ENCODE measurements at places on chromosomes 16 and 17.
A peak's percentile ranks its signal among the peaks of the same experiment; 100 is the strongest.

- DNase-seq = no peak
These were observed 44.9 kb downstream of the ABCA5 start for GRCh38 chr17:69282002-69282401.

GRCh38 chr16:87525352-87525751, 32.5 kb upstream of the ZCCHC14 start:
- DNase-seq = no peak

GRCh38 chr17:78992542-78993212, 13.0 kb upstream of the LGALS3BP start:
- DNase-seq = no peak

DNA sequence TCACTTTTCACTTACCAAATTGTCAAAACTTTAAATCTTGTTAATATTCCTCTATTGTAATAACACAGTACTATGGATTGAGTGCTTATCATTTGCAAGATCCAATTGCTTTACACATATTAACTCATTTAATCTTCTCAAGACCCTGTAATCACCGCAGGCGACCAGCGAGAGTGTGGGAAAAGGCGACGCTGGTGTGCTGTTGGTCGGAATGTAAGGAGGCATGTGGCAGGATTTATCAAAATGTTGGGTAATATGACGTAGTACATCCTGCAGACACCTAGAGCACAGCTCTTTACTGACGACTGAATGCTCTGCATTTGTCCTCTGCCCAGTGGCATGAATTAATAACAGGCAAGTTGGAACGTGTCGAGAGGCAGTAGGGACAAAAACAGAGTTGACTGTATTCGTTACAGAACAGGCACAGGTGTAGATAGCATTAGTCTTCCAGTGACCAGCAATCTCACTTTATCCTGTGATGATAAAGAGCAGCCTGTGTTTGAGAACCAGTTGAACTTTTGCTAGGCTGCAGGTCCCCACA, 80.3 kb downstream of the TNRC6C start:
- DNase-seq = no peak

DNA sequence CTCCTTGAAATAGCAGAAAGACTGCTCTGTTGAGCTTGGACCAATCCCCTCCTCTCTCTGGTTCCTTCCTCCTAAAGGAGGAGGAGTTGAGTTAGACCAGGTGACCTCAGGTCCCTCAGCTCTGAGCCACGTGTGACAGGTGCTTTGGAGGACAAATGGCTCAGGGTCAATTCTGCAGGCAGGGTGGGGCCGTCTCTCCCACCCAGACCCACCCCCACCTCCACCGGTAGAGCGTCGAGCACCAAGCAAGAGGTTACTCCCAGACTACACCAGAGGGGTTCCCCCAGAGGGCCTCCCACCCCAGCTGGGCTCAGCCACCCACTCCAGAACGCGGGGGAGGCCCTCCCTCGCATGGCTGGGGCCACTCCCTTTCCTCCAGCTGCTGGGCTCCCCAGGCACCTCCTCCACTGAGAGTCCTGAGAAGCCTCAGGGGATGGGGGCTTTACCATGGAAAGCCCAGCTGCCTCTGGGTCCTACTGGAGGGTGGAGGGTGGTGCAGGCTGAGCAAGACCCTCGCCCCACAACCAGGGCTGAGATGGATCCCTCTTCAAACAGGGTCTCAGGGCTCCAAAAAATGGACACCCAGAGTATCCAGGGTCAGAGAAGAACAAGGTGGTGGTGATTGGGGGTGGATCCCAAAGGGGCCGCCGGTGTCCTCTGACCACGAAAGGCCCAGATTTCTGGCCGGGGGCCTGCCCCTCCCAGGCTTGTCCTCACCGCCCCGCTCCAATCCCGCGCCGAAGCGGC, 7.6 kb downstream of the MYO1C start:
- peak; percentile 46 for DNase-seq

GRCh38 chr16:84349862-84350684, 18.3 kb upstream of the ATP2C2 start:
- DNase-seq = no peak

DNA sequence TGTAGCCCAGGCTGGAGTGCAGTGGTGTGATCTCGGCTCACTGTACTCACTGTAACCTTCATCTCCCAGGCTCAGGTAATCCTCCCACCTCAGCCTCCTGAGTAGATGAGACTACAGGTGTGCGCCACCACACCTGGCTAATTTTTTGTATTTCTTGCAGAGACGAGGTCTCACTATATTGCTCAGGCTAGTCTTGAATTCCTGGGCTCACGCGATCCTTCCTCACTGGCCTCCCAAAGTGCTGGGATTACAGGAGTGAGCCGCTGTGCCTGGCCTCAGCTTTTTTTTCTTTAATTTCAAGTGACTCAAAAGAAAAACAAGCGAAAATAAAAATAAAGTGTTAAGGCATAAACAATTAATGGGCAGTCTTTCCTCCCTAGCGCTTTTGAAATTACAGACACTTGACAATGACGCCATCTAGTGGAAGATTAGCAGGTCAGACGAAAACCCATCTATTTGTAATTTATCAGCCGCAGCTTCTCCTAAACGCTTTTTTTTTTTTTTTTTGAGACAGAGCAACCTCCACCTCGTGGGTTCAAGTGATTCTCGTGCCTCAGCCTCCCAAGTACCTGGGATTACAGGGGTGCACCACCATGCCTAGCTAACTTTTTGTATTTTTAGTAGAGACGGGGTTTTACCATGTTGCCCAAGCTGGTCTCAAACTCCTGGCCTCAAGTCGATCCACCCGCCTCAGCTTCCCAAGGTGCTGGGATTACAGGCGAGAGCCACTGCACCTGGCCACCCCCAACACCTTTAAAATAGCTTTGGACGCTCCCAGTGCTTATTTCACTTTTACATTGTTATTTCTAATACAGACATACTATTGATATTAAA, 28.1 kb upstream of the PECAM1 start:
- no peak for DNase-seq

- no peak for DNase-seq
These were observed 72.3 kb downstream of the CDK5R1 start for GRCh38 chr17:32558997-32559650.

GRCh38 chr17:27654654-27655524, 23.9 kb downstream of the LGALS9 start:
- peak; percentile 64 for DNase-seq

DNA sequence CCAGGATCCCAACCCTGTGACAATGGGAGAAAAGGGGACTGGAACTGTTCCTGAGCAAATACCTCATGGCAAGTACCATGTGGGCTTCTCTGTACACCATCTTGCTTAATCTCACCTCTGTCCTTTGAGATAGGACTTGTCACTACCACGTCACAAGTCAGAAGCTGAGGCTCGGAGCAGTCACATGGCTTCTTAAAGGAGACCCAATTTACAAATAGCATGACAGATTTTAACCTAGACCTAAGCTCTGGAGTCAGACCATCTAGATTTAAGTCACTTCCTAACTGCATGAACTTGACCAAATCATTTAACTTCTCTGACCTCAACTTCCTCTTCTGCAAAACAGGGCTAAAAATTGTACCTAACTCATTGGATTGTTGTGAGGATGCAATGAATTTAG, 36.0 kb upstream of the CCL1 start:
- DNase-seq = no peak

DNA sequence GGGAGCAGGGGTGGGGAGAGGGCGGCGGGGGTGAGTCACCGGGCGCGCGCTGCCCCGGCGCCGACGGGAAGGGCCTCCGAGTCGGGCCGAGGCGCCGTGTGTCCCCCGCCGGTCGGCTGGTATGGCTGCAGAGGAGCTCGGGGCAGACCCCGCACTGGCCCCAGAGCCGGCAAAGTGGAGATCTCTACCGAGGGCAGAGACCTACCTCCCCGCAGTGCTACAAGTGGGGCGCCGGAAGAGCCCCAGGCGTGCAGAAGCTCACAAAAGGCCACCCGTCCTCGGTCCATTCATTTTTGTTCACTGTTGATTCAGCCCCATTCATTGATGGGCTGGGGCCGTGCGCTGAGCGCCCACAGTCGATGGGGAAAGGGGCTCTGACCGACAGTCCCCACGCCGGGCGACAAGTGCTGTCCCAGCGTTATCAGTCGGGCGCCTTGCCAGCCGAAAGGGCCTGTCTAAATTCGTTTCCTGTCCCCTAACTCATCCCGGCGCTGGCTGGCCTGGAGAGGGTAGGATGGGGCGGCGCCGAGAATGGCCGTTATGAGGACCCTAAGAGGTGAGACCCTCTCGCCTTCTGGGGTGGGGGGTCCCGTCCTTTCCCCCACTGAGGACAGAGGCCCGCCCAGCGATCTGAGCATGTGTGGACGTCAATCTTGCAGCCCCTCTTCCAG, 709 bp upstream of the ENO3 start:
- DNase-seq = no peak

GRCh38 chr16:84897911-84898377, 78.2 kb downstream of the CRISPLD2 start:
- DNase-seq = no peak

DNA sequence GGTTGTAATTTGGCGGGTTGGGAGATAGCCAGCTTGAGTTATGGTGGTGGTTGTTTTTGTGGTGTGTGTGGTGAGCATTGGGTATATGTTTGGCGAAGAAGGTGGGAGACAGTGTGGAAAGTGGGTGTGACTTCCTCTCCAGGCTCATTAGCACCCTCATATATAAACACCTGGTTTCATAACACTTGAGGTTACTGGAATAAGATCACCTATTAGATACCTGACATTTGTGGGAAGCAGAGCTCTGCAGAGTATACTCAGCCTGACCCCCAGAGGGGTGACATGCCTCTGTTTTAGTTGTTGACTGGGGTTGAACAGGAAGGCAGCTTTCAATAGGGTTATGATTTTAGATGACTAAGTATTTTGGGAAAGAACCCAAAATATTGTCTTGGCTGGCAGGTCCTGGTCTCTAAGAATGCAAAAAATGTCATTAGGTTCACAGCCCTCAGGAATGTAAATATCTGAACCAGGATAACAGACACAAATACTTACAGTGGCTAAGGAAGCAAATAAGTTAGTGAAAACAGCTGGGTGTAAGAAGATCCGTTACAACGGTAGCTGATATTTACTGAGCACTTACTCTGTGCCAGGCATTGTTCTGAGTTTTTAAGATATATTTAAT, 18.3 kb upstream of the EFCAB13 start:
- no peak for DNase-seq

DNA sequence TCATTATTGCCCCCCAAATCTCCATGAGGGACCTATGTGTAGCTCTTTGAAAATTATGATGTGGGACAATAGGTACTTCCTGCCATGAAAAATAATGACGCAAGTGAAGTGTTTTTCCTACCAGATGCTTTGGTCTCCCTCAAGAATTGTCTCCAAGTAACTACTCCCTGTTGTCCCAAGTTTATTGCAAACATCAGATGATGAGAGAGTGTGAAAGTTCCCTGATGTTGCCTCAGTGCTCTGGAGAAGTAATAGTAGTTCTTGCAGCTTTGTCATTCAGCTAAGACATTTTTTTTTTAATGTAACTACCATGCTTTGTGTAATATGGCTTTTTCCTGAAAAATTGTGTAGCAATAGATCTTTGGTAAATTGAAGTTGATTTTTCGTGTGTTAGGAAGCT, 20.1 kb downstream of the LPCAT2 start:
- DNase-seq = no peak

- DNase-seq = no peak
These were observed 541.9 kb upstream of the EEF2KMT start for GRCh38 chr16:5639531-5639930.

DNA sequence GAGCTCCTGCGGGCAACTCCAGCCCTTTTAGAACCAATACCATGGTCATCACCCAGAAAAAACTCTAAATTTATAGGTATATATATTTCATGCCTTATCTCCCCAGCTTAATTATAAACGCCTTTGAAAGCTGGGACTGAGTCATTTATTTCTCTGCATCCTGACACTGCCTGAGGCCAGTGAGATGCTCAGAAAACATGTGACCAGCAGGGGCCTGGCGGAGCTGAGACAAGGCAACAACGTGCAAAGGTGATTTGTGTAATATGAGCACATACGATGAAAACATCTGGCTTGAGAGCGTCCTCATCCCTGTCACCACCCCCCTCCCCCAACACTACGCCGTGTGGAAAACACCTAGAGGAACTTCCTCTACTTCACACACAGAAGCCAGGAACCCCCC, 22.7 kb downstream of the NXN start:
- no peak for DNase-seq

GRCh38 chr16:74850027-74850426, 75.4 kb upstream of the FA2H start:
- no peak for DNase-seq

DNA sequence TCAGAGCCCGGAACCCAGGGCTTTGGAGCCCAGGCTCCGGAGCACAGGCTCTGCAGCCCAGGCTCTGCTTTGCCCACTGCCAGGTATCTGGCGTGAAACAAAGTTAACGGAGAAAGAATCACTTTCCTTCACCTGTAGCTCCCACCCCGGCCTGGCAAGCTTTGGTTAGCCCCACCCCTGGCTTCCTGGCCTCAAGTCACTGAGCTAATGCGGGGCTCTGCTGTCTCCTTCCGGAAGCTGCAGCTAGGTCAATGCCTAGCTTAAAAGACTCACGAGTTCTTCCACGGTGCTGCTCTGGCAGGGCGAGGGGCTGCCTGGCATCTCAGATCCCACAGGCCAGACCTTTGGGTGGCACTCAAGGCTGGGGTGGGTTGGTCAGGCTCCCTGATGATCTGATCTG, 21.1 kb upstream of the SPPL2C start:
- DNase-seq = no peak

GRCh38 chr17:55219459-55219858, 45.3 kb upstream of the HLF start:
- DNase-seq = no peak

GRCh38 chr17:9285602-9286427, 264.5 kb downstream of the NTN1 start:
- no peak for DNase-seq

DNA sequence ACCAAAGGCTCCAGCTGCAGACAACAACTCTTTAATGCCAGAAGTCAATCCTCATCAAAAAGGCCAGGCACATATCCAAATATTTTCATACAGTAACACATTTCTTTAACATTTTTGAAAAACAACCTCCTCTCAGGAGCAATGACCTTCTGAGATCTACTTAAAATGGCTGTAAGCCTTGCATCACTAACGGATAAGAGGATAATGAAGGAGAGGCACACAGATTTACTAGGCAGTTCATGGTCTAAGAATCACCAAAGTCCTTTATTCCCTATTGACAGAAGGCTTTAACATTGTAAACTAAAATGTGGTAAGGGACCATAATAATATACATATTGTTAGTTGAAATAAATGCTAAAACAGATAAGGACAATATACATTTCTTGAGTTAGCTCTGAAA, 114.7 kb downstream of the USP32 start:
- DNase-seq = no peak

DNA sequence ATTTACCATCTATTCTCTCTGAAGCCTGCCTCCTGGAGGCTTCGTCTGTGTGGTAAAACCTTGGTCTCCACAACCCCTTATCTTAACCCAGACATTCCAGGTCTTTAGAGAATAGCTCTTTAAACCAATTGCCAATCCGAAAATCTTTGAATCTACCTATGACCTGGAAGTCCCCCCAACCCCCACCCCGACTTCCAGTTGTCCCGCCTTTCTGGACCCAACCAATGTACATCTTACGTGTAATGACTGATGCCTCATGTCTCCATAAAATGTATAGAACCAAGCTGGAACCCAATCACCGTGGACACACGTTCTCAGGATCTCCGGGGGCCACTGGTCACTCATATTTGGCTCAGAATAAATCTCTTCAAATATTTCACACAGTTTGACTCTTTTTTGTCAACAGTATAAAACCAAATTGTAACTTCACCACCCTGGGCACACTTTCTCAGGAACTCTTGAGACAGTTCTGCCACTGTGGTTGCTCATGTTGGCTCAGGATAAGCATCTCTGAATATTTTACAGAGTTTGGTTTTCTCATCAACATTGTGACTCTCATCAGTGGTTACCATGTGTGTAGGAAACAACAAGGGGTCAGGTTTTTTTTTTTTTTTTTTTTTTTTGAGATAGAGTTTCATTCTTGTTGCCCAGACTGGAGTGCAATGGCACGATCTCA, 18.1 kb upstream of the DNAH17 start:
- DNase-seq = no peak

GRCh38 chr16:68629351-68629910, 15.7 kb upstream of the CDH3 start:
- DNase-seq = no peak

Data from activated CD4-positive, alpha-beta T cell treated with anti-CD3 and anti-CD28 coated beads, Interleukin-2, amount 50 U/mL, for 1 hour (primary cell).